ENCODE measurements at places on chromosomes 16 and 17.

GRCh38 chr16:4105848-4106247 is 10.4 kb downstream of the ADCY9 start:
- no peak for DNase-seq

- no peak for DNase-seq
These were observed 11.1 kb downstream of the BPTF start for GRCh38 chr17:67836205-67836987.

DNA sequence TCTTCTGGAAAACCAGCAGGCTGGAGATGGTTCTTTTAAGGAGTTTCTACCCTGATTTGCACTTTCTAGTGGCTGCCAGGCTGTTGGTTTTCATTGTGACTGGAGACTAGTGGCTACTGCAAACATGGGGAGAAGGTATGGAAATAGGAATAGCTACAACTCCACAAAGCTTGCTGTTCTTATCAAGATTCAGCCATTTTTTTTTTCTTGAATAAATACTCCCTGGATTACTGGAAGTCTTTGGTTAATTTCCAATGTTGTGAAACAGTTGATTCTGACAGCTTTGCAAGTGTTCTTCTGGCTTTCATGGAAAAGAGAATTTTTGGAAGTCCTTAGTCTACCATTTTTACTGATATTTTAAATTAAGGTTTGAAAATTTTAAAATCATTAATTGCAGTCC is 277.7 kb downstream of the HS3ST3A1 start:
- no peak for DNase-seq

DNA sequence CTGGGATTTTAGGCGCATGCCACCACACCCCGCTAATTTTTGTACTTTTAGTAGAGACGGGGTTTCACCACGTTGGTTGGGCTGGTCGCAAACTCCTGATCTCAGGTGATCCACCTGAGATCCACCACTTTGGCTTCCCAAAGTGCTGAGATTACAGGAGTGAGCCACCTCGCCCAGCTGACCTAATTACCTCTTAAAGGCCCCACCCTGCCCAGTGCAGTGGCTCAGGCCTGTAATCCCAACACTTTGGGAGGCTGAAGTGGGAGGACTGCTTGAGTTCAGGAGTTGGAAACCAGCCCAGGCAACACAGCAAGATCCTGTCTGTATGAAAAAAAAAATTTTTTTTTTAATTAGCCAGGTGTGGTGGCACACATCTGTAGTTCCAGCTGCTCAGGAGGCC is 2.9 kb upstream of the COASY start:
- DNase-seq, result no peak

- DNase-seq, result no peak
These were observed 13.5 kb upstream of the ERCC4 start for GRCh38 chr16:13906168-13907089.

DNA sequence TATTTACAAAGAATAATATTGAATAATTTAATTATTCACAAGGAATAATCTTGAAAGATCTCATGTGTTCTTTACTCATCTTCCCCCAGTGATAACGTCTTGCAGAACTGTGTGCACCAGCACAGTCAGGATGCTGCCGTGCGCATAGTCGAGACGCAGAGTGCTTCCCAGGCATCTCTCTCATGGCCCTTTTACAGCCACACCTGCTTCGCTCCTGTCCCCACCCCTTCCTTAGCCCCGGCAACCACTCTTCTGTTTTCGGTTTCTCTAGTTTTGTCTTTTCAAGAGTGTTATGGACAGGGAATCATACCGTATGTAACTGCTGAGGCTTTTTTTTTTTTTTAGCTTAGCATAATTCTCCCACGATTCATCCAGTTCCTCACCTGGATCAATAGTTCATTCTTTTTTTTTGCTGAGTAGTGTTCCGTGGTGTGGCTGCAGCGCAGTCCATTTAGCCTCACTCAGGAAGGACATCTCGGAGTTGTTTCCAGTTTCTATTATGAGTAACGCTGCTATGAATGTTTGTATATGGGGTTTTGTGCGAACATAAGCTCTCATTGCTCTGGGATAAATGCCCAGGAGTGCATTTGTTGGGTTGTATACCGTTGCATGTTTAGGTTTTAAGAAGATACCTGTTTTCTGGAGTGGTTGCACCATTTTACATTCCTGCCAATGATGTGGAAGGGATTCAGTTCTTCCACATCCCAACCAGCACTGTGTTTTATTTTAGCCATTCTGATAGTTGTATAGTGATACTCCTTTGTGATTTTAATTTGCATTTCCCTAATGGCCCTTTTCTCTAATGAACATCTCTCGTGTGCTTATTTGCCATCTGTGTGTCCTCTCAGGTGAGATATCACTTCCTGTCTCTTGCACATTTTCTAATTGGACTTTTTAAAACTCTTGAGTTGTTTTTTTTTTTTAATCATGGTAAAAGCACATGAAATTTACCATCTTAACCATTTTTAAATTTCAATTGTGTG is 47.6 kb downstream of the SEC14L1 start:
- no peak for DNase-seq

DNA sequence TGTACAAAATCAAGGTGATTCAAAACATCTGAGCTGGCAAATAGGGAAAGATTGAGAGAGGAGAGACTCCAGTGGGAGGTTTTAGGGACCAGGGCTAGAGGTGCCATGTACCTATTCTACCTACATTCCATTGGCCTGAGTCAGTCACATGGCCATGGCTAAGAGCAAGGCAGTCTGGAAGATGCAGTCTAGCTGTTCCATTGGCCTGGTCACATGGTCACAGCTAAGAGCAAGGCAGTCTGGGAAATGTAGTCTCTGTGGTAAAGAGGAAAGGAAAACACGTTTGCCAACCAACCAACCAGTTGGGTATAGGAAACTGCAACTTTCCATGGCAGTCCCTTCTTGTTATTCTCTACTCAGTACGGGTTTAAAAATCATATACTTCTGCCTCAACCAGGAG is 369.1 kb downstream of the XYLT1 start:
- no peak for DNase-seq

DNA sequence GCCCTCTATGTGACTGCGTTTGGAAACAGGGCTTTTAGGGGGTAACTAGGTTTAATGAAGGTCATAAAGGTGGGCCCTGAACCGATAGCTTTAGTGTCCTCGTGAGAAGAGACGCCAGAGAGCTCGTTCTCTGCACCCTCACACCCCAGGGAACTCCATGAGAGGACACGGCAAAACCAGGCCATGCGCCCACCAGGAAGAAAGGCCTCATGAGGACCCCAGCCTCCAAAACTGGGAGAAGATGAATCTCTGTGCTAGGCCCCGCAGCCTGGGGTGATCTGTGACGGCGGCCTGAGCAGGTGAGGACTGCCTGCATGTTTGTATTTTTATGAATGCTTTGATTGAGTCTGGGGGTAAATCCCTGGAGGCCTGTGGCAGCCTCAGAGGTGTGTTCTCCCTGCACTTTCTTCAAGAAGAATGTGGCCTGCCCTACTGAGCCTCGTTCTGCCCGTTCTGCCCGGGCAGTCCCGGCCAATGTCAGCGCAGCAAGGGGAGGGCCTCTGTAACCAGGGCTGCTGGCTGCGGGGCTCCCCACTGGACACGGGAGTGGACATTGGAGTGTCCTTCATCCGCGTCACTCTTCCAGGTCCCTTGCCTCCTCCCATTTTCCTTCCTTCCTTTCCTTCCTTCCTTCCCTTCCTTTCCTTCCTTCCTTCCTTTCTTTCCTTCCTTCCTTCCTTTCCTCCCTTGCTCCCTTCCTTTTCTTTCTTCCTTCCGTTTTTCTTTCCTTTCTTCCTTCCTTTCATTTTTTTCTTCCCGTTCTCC is 6.8 kb upstream of the RNF213 start:
- DNase-seq, result no peak

GRCh38 chr16:1812732-1813163 is 13.9 kb downstream of the HAGH start:
- no peak for DNase-seq

- DNase-seq, result no peak
These were observed 23.3 kb upstream of the NOG start for GRCh38 chr17:56570199-56570598.
